ENCODE measurements at places on chromosomes 13 and 19. TPM values are rescaled to one million over a fixed set of nuclear protein-coding genes. Genes with fewer than 3 reads are reported as not detected.

SUPT20H gene
- total RNA-seq = 41.6 TPM

CYP4F8 gene
- total RNA-seq = not detected

LSM4 gene
- 81.2 TPM for total RNA-seq

DNA sequence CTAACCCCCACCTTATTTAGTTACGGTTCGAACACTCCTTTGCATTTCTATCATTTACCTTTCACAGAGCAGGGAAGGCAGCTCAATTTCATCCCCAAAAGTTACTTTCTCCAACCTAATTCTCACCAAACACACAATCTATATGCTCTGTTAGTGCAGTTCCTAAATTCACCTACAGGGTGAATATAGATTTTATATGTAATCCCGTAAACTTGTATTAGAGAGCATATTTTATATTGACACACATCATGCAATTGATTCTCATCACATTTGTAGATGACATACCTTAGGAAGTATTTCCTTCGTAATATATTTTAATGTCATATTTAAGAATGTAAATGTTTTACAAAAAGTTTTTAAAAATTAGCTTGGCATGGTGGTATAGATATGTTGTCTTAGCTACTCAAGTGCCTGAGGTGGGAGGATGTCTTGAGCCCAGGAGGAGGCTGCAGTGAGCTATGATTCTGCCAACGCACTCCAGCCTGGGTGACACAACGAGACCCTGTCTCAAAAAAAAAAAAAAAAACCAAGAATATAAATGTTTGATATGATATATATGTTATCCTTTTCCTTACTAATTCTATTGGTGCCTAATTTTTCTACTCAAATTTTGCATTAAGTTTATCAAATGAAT is 57.3 kb upstream of the TNFRSF19 start:
- ATAC-seq = no peak

GRCh38 chr19:46367426-46367825 is 20.5 kb downstream of the PPP5C start:
- no peak for ATAC-seq

- no peak for ATAC-seq
Observed at GRCh38 chr13:81058916-81059290, 718.0 kb upstream of the SPRY2 start.
